ENCODE measurements at places on chromosomes 11 and 22.

GRCh38 chr11:108729227-108729871 lies 64.5 kb downstream of the DDX10 start:
- no peak for DNase-seq

- no peak for DNase-seq
Measured at GRCh38 chr11:118033443-118033842, 43.4 kb upstream of the TMPRSS4 start.

DNA sequence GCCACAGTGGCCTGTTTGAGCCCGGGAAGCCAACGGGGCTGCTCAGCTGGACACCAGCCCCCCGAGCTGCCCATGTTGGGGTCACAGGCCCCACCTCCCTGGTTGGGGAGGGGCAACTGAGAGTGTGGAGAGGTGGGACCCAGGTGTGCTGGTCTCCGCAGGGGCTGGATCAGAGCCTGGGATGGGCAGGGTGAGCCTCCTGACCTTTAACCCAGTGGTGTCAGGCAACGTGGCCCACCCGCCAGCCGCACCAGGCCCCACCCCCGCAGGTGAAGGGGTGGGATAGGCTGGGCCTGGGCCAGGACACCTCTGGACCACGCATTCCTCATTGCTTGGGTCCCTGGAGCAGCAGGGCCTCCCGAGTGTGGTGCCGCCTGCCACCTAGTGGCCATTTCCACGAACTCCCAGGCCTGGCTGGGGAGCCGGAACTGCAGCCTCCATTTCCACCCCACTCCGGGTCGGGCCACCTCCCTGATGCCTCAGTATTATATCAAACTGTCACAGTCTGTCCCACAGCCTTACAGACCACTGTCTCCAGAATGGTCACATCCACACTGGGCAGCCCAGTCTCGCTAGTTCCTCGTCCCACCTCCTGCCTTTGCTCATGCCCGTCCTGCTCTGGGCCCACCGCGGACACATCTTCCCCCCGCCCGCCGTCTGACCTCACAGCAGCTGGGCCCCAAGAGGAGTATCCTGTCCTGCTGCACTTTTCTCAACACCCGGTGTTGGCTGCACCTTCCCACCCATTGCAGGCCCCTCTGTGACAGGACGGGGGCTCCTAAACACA lies 13.3 kb upstream of the PPP6R3 start:
- DNase-seq = peak; percentile 80

DNA sequence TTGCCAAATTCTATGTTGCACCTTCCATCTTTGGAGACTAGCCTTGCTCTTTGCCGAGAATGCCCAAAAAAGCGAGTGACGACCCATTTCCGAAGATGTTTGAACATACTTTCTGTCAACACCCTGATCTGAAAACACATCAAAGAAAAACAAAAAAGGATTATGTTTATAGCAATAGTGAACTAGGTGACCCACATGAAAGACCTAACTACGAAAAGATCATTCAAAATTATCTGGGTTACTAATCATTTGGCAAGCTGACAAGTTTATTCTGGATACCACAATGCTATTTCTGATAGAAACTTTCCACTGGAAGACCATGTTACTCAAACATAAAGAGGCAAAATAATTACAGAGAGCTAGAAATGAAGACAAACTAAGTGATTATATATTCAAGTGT lies 27.0 kb downstream of the KCNJ1 start:
- no peak for DNase-seq

GRCh38 chr11:100340466-100341319 lies 346.4 kb upstream of the ARHGAP42 start:
- no peak for DNase-seq

DNA sequence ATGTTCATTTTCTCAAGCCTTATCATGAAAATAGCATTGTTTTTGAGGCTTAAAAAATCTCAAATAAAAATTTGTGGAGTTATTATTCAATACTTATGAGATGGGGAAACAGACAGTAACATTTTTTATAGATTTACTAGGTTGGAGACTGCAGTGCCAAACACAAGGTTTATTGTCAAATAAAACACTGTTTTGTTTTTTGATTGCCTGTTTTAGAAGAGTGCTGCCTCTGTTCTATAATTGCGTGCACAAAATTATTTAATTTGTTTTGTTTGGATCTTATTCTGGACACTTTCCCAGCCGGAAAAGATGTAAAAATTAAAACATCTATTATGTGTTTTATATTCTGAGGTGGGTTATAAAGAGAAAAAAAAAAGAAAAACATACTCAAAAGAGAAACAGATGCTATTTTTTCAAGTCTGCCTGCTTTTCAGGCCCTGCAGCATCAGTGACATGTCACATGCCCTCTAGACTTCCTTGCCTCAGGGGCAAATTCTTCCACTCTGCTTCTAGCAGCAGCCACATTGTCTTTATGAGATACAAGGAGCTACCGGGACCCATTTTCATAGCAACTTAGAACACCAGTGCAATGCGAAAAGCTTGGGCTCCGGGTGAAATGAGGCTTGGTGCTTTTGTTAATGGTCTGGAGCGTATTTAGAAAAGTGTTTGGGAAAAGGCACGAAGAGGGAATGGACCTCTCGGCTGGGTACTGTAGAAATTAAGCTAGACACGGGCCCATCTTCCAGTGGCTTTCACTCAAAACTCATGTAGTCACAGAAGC lies 77.5 kb downstream of the EFCAB6 start:
- DNase-seq = no peak

GRCh38 chr22:16967453-16968217 lies 40.4 kb downstream of the GAB4 start:
- DNase-seq = no peak

GRCh38 chr11:30312243-30312642 lies 10.7 kb upstream of the ARL14EP start:
- no peak for DNase-seq

DNA sequence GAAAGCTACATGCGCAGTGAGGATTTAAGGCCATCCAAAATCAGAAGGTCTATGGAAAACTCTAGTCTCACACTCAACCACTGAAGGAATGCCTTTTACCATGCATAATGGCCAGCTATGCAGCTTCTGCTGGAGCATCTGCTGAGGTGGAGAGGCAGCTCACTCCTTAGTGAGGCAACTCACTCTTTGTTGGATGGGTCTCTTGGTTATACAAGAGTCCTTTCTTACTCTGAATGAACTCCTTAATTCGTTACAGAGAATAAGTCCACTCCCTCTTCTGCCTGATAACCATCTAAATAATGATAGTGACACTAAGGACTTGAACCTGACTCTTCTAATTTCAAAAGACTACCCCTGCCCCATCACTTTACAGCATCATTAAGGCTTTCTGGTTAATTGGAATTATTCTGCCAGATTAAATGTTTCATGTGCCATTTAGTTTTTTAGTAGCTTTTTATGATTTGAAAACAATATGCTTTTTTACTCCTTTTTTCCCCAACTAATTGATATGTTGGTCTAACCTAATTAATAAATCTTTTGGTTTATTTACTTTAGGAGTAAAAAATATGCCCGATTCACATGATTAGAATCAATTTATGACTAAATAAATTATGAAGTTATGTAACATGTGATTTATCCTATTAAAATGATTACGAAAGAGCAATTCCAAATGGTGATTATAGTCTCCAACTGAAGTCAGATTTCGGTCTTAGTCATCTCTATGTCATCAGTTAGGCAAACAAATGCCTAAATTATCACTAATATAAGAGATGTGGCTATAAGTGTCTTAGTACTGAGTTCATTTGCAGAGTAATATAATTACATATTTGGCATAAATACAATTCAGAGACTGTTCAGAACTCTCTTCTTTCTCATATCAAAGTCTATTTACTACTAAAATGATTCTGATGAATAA lies 286.7 kb upstream of the CCDC90B start:
- no peak for DNase-seq

DNA sequence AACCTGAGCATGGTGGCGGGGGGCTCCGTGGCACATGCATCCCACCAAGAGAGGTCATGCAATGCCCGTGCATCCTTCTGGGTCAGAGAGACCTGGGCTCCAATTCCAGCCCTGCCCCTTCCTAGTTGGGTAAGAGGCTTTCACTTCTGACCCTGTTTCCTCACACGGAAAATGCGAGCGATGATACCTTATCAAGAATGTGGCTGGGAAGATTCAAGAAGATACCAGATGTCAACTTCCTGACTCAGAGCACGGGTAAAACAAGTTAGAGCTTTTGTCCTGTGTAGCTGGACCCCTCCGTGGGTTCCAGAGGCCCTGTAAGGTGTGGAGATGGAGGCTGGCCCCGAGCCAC lies 8.7 kb upstream of the DGKZ start:
- DNase-seq = no peak

DNA sequence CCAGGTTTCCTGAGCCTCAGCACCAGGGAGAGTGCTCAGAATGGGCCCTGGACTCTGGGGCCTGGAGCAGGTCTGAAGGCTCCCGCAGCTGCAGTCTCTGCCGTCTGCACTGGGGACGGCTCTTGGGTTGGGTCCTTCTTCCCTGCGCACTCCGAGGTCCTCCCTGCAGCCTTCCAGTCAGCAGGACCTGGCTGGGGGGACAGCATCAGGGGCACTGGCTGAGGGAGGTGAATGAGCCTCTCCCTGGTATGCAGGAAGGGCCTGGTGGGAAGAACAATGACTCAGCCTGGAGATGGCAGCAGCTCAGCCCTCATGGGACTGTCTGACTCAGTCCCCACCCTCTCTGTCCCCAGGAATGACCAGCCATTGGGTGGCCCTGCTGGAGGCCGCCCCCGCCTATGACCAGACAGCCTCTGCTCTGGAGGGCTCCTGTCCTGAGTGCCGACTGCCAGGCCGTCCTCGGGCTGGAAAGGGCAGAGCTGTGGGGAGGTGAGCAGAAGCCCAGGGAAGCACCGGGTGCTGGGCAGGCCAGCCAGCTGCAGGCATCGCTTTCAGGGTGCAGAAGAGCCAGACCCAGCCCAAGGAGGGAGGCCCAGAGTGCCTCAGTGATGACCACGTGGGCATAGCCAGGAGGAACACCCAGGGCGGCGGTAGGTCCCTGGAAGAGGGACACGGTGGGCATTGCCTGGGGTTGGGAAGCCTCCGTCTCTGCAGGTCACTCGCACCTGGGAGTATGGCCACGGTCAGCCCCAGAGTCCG lies 455.0 kb downstream of the BRD1 start:
- DNase-seq = no peak

DNA sequence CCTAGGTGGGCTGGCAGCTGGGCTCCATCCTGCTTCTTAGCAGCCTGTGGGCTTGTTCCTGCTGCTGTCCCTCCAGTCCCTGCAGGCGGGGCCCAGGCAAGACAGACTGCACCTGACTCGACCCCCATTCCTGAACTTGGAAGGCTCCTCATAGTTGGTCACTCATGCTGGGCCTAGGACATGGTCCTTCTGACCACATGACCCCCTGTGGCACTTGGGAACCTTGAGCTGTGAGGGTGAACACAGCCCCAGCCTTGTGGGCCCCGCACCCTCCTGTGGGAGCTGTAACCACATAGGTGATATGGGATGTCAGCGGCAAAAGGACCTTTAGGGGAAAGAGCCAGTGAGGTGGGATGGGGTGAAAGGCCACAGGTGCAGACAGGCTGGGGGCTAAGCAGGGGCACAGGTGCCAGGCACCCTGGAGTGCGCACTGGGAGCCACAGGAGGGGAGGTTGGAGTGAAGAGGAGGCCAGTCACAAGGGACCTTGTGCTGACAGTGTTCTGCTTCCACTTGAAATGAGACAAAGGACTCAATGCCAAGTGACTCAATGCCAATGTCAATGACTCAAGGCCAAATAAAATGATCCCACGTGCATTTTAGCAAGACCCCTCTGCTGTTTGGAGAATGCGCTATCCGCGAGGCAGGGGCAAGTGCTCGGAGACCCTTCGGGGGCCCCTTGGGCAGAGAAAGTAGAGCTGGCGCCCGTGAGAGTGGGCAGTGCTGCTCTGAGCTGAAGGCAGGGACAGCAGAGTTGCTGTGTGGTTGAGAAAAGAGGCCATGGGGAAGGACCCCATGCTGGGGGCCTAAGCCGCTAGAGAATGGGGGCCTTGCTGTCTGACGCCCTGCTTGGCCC lies 90.7 kb downstream of the MORC2 start:
- DNase-seq = no peak

DNA sequence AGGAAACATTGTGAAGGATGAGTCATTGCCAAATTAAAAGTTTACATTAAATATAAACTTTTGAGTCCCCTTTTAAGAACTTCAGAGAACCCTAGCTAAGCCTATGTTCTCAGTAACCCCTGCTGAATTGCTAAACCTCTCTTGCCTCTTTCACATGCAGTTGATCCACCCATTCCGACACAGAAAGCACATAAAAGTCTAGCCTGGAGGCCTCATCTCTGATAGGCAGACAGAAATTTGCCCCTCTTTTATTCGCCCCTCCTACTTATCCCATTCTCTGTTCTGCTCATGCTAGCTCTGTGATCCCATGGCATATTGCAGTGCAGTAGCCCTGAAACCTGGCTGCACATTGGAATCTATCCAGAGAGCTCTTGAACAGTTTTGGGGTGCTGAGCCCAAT lies 58.2 kb upstream of the PDE3B start:
- no peak for DNase-seq

- DNase-seq = no peak
Measured at GRCh38 chr11:74138021-74138420, 32.8 kb downstream of the C2CD3 start.

GRCh38 chr11:2790568-2790921 lies 90.8 kb upstream of the KCNQ1OT1 start:
- no peak for DNase-seq

DNA sequence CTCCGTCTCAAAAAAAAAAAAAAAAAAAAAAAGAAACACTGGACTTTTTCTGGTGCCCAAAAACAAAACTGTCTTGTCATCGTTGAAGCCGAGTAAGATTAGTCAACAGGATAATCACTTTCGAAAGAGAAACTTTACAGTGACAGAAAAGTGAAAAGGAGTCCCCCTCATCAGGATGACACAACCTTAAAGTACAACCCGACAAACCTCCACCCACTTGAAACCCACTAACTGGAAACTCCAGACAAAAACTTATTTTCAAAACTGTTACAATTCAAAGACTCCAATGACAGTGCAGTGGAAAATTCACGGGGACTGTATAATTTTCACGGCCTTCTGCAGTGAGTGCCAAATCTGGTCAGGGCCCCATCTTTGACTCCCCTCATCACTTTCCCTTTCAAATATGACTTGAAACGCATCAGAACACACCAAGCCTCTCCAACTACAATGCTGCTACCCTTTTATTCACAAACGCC lies 1.3 kb downstream of the DENND5A start:
- peak; percentile 54 for DNase-seq

DNA sequence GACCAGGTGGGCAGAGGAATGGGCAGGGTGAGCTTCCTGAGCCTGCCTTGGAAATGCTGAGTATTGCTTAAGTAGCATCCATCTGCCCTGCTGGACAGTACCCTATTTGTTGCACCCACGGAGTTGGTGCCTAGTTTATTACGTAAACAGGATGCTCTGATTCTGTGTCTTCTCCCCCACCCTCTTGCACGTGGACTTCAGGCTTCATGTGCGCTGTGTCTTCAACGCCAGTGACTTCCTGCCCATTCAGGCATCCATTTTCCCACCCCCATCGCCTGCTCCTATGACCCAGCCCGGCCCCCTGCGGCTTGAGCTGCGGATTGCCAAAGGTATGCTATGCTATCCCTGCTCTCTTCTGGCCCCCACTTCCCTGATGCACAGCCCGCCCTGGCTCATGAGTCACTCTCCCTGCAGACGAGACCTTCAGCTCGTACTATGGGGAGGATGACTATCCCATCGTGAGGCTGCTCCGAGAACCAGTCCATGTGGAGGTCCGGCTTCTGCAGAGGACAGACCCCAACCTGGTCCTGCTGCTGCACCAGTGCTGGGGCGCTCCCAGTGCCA lies 5.7 kb downstream of the ZP1 start:
- no peak for DNase-seq

GRCh38 chr11:2247496-2247895 lies 22.9 kb downstream of the ASCL2 start:
- DNase-seq = no peak
